ENCODE measurements at places on chromosomes 7 and 10.

DNA sequence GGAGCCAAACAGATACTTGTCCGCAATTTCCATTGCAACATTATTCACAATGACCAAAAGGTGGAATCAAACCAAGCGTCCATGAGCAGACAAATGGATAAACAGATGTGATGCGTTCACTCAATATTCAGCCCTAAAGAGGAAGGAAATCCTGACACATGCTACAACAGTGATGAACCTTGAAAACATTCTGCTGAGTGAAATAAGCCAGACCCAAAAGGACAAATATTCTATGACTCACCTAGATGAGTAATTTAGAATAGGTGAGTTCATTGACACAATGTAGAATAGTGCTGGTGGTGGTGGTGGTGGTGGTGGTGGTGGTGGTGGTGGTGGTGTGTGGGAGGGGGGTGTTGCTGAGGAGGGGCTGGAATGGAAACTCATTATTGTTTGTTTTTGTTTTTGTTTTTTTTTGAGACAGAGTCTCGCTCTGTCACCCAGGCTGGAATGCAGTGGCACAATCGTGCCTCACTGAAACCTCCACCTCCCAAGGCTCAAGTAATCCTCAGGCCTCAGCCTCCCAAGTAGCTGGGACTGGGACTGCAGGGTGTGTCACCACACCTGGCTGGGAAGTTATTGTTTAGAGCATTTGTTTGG lies 28.6 kb downstream of the SMKR1 start:
- peak; percentile 44 for DNase-seq

DNA sequence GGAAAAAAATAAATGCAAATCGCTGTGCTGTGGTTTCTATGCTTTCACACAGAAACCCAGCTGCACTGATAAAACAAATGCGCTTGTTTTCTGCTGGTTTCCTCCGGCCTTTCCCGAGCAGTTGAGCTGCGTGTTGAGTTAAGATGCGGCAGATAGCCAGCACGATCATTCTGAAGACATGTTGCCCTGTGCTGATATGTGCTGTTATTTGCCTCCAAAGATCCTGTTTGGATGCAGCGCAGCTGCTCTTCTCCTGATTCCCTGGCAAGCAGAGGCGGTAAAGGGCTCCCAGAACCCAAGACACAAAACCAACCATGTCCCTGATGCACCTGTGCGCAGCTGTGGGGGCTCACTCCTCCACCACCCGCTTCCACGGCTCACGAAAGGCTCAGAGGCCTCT lies 225.4 kb downstream of the PAXIP1 start:
- DNase-seq = no peak

DNA sequence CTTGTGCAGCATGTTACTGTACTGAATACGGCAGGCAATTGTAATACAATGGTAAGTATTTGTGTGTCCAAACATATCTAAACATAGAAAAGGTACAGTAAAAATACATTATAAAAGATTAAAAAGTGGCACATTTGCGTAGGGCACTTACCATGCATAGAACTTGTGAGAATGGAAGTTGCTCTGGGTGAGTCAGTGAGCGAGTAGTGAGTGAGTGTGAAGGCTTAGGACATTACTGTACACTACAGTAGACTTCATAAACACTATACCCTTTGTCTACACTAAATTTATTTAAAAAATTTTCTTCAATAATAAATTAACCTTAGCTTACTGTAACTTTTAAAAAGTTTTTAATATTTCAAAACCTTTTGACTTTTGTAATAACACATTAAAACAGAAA lies 37.5 kb downstream of the BPGM start:
- DNase-seq = no peak

GRCh38 chr7:139576179-139576973 lies 52.9 kb downstream of the CLEC2L start:
- DNase-seq = no peak

DNA sequence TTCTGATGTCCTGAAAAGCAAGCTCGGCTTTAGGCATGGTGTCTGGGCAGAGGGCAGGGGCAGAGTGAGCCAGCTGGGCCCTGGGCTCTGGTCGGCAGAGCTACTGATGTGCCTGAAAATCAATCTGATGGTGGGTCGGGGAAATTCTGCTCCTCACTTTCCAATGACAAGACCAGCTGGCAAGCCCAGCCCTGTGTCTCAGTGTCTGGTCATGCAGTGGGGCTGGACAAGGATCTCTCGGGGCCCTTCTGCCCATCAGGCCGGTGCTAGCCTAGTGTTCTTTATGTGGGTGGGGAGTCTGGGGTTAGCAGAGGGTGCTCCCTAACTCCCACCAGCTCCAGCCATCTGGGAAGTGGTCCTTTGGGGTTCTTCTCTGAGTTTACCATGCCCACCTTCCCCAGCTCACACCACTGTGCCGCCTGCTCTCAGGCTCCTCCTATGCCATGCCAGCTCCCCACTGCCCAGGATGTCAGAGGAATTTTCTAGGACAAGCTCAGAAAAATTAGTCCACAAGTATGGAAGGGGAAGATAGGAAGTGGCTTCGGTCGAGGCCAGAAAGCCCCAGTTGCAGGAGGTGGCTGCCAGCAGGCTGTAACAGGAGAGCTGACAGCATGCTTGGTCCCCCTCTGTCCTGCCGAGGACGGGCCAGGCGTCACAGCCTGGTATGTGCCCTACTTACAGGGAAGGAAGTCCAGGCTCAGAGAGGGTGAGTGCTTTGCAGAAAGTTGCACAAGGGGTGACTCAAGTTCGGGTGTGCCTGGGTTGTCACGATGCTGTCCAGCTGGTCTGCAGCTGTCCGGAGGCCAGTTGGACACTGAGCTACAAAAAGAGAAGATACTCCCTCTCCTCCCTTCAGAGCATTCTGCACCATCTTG lies 135.2 kb downstream of the ADCY1 start:
- DNase-seq = no peak

GRCh38 chr7:121529003-121529402 lies 132.9 kb upstream of the FAM3C start:
- DNase-seq = no peak

DNA sequence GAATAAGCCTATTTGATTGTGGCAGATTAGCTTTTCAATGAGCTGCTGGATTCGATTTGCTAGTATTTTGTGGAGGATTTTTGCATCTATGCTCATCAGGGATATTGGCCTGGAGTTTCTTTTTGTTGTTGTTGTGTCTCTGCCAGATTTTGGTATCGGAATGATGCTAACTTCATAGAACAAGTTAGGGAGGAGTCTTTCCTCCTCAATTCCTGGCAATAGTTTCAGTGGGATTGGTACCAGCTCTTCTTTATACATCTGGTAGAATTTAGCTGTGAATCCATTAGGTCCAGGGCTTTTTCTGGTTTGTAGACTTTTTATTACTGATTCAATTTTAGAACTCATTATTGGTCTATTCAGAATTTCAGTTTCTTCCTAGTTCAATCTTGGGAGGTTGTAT lies 43.4 kb upstream of the KLF14 start:
- DNase-seq = no peak

GRCh38 chr7:21844742-21845141 lies 101.0 kb downstream of the CDCA7L start:
- no peak for DNase-seq

DNA sequence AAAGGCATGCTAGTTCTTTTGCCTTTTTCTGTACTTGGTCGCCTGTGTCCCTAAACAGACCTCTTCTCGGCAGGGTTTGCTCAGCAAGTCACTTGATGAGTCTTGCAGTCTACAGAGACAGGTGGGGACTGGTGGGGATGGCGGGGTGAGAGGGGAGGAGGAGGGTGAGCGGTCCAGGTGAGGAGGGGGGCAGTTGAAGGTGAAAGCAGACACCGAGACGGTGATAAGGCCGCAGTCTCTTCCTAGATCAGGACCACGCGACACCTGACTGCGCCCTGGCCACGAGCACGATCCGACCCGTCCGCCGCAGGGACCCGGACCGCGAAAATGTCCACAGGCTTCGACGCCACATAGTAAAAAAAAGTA lies 566 bp downstream of the ASNS start:
- no peak for DNase-seq

DNA sequence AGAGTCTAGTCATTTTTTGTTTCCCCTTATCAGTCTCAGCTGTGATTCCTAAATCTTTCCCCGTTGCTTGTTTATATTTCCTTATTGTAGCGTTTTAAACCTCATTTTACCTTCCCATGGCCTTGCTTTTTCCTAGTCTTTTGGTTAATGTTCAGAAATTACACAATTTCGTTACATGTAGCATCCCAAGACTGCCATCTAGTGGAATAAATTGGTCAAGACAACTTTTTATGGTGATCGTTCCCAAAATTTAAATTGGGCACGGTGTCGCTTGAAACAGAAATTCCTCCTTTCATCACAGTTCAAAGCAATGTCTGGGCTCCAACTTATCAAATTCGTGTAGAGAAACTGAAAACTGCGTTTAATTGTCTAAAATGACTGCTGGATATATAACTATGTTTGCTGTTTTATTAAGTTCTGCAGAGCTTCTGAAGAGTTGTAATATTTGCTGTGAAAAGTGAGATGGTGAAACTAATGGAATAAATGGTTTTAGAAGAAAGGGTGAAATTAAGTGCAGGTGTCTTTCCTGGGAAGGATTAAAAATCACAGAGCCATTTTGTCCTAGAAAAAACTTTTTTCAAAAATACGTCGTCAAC lies 370.2 kb downstream of the PHF14 start:
- no peak for DNase-seq

GRCh38 chr10:31697271-31698180 lies 231.1 kb downstream of the ARHGAP12 start:
- peak; percentile 74 for DNase-seq

DNA sequence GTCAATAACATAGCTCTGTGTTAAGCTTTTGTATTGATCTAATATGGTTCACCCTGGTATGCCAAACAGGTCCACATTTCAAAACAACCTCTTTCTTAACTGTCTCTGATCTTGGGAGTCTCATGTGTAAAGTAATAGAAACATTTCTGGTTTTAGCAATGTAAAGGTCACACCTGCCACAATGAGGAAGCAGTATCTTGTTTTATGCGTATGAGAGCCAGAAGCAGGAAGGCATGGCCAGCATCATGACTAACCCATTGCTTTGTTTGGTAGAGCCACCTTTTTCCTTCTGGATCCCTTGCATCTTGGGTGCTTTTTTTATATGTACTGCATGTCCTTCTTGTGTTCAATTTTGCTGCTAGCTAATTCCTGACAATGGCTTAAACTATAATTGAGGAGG lies 411.3 kb upstream of the SEMA3C start:
- no peak for DNase-seq

DNA sequence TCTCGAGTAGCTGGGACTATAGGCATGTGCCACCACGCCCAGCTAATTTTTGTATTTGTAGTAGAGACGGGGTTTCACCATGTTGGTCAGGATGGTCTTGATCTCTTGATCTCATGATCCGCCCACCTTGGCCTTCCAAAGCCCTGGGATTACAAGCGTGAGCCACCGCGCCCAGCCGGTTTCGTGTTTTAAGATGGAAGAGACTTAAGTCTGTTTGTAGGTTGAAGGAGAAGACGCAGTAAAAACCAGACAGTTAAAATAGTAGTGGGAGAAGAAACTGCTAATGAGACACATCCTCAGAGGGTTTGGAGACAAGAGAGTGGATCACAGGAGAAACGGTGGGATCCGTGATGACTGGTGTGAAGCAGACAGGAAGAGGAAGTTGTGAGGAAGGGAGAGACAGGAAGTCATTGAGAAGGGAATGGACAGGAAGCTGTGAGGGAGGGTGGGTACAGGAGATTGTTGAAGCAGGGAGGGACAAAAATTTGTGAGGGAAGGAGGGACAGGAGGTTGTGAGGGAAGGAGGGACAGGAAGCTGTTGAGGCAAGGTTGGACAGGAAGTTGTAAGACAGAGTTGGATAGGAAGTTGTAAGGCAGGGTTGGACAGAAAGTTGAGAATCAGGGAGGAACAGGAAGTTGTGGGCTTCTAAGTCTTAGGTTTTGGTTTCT lies 115.5 kb downstream of the WDFY4 start:
- no peak for DNase-seq

DNA sequence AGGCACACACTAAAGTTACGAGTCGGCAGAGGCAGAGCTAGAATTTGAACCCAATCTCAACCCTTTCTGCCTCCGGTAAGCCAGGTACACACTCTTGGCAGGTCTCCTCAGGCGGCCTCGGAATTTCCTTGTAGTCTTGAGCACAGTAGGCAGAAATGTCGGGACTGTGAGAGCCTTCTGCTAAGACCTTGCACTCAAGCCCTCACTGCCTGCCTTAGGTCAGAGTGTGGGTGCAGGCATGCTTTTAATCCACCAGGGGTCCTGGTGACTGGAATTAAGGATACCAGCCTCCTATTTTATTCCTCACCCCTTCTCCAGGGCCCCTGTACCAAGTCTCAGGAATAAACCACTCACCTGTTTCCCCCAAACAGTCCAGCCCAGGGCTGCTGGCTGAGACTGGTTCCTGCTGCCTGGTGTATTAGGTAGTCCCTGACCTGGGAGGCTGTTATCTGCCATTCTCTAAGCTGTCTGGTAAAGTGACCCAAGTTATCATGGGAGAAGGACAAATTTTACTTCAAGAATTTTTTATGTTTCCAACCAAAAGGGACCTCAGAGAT lies 855 bp downstream of the ATP6V1F start:
- peak; percentile 88 for DNase-seq

DNA sequence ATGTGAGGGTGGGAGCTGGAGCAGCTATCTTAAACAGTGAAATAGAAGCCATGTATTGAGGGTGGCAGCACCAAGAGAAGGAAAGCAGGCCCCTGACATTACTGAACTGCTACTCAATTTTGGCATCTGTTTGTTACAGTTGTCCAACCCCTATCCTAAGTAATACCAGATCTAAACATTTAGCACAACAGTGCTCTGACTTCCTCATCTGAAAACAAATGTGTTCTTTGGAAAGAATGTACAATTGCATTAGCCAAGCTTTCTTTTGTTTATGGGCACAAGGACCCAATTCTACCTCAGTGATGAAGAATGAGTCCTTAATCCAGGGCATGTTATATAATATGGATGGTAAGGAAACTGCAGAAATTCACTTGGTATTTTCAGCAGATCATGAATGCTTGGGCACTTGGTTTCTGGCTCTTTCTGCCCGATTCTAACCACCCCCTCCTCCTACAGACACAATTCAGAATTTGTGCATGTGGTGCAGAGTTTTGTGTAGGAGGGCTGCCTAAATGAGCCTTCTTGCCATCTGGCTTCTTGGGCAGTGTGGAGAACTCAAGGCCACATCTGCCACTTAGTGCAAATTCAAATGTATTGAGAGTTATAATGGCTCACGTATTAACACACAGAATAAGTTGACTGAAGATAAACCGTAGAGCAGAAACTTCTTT lies 36.9 kb upstream of the KMT2E start:
- DNase-seq = no peak

- DNase-seq = no peak
Measured at GRCh38 chr7:117132321-117133120, 179.2 kb downstream of the ST7 start.

- no peak for DNase-seq
Measured at GRCh38 chr7:138892812-138893211, 88.4 kb downstream of the KIAA1549 start.

Data from H54 (cell line).